ENCODE measurements at places on chromosomes 12 and 14.

DNA sequence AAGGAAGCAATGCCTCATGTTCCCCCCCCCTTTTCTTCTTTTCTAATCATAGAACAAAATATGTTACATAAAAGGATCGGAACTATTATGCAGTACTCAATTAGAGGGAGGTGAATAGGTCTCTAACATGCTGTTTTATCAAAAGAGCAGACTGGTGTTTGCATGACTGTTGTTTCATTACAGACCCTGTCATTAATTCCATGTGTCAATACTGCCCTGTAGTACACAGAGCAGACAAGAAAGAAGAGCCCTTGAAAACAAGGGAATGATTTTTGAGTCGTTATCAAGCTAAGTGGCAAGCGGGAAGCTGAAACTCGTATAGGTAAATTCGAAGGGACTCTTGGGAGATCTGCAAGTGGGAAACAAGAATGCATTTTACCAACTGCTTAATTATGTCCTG lies 76.9 kb upstream of the TMEM263 start:
- no peak for DNase-seq

- DNase-seq, result no peak
Observed at GRCh38 chr14:33390335-33390734, 451.7 kb downstream of the NPAS3 start.

- no peak for DNase-seq
Observed at GRCh38 chr12:44020555-44020954, 184.7 kb downstream of the TMEM117 start.

DNA sequence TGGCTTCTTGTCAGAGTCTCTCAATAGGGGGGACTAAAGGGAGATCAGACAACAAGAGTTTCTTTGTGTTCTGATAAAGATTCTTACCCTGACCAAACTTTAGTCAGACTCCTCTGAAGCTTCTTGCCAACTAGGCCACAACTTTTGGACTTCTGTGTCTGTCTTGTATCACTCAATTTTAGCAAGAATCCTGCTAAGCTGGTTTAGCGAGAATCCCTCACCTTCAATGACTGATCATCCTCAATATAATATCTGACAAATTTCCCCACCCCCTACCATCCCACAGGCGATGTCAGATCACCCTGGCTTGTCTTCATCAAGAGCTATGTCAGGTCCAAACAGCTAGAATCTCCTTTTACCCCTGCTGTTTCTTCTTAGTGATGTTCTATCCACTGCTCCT lies 215.2 kb downstream of the RASSF9 start:
- no peak for DNase-seq

- no peak for DNase-seq
Observed at GRCh38 chr12:58487678-58488161, 432.6 kb downstream of the LRIG3 start.

GRCh38 chr14:95061317-95062093 lies 95.8 kb downstream of the DICER1 start:
- DNase-seq, result no peak

- DNase-seq, result no peak
Observed at GRCh38 chr14:60657456-60658210, 8.4 kb upstream of the SIX1 start.

DNA sequence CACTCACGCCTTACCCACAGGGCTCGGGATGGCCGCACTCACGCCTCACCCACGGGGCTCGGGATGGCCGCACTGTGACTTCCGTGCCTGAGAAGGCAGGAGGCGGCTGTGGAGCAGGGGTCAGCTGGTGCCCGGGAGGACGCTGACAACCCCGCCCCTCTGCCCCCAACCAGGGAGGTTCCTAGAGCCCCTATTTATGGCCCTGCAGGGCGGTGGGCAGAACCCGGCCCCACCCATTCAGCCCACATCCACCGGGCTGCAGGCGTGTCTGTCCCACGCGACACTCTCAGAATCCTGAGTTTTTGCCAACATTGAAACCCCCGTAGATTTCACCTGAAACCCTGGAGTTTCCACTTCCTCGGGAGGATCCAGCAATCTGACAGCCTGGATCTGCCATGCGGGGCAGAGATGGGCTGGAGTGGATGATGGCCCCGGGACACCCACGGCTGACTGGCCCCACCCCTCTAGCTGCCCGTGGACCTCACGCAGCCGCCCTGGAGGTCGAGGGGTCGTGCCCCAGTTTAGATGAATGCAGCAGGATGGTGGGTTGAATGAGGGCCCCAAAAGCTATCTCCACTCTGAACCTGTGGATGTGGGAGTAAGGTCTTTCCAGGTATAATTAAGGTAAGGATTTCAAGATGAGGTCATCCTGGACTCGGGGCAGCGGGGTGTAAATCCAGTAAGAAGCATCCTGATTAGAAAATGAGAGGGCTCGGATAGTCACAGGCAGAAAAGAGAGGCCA lies 20.4 kb downstream of the GALNT9 start:
- DNase-seq, result no peak

GRCh38 chr12:56348776-56349175 lies 10.1 kb downstream of the IL23A start:
- DNase-seq, result no peak

GRCh38 chr12:112325622-112326207 lies 56.5 kb downstream of the HECTD4 start:
- no peak for DNase-seq

DNA sequence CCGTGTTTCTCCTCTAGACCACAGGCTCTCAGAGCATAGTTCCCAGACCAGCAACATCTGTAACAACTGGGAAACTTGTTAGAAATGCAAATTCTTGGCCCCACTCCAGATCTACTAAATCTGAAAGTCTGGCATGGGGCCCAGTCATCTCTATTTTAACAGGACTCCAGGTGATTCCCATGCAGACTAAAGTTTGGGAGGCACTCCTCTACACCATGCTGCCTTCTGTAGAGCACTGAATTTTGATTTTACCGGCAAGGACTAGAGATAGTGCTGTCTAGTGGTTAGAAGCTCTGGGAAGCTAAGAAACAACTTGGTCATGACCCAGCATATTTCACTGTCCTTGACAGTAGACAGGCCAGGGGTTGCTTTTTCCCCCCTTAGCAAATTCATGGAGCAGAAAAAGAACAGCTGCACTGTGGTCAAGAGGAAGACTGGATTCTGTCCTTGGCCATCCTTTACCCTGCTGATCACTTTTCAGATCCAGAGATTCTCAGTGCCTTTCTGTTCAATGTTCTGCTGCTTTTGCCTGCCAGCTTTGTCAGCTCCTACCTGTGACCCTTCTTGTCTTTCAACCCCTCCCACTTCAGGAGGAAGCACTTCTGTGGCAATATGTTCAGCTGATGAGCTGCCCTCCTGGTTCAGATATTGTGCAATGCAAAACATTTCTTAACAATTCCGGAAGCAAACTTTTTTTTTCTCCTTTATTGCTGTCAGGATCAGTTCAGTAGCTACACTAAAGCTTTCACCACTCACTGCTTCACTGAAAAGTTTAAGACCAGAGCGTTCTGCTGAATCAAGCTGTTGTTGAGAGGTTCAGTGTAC lies 133.8 kb upstream of the NUDT4 start:
- no peak for DNase-seq

- no peak for DNase-seq
Observed at GRCh38 chr14:95644981-95645380, 41.2 kb upstream of the TCL1B start.

- DNase-seq, result no peak
Observed at GRCh38 chr12:59134750-59135149, 214.4 kb upstream of the LRIG3 start.

DNA sequence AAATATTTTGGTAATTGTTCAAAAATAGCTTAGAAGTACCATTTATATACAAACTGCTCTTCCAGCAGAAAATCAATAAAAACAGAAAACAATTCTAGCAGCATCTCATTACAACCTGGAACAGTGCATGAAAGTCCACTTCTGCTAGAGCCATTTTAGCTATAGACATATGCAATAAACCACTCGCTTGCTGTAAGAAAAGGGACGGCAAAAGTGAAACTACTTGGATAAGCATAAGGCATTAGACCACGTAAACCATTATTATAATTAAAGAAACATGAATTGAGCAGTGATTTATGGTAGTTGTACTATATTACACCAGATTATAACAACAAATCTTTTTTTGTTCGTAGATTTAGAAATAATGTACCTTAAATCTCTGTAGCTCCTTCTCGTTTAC lies 48.7 kb downstream of the LRIG3 start:
- DNase-seq, result no peak

- no peak for DNase-seq
Observed at GRCh38 chr12:109878749-109879148, 1.6 kb downstream of the GLTP start.
